ENCODE measurements at places on chromosomes 11 and 22.

- DNase-seq, result no peak
These were observed 38.2 kb downstream of the CD6 start for GRCh38 chr11:61009392-61010275.

GRCh38 chr22:22915670-22916035, 28.0 kb downstream of the IGLL5 start:
- DNase-seq, result no peak

DNA sequence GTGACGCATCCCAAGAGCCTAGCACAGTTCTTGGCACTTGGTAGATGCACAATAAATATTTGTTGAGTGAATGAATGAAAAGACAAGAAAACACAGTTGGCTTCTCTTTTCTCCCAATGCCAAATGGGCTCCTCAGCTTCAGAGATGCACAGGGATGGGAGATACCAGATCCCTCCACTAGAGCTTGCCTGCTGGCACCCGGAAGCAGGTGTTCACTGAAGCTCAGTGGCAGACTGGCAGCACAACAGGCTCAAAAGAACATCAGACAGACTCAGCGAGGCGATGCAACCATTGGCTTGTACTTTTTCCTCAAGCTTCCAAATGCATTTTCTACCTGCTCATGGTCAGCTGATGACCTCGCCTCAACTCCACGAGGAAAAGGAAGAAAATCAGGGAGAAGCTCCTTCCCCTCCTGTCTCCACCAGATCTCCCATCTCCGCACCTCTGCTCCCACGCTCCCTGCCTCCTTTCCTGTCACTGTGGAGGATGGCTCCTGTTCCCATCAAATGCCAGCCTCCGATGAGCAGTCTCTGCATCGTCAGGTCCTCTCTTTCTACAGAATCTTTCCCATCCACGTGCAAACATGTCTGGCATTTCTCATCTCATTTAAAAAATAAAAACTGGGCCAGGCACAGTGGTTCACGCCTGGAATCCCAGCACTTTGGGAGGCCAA, 5.8 kb downstream of the RAPSN start:
- DNase-seq, result no peak

DNA sequence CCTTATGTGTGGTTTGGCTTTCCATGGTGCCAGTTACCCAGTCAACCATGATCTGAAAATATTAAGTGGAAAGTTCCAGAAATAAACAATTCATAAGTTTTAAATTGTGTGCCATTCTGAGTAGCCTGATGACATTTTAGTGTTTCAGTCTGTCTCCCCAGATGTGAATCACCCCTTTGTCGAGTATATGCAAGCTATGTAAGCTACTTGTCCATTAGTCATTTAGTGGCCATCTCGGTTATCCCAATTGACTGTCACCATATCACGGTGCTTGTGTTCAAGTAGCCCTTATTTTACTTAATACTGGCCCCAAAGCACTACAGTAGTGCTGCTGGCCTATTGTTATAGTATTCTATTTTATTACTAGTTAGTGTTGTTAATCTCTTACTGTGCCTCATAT, 44.9 kb downstream of the ATG16L2 start:
- no peak for DNase-seq

GRCh38 chr22:33780531-33781136, 139.6 kb downstream of the LARGE1 start:
- no peak for DNase-seq

GRCh38 chr11:16879690-16880089, 134.5 kb downstream of the PLEKHA7 start:
- DNase-seq, result no peak

DNA sequence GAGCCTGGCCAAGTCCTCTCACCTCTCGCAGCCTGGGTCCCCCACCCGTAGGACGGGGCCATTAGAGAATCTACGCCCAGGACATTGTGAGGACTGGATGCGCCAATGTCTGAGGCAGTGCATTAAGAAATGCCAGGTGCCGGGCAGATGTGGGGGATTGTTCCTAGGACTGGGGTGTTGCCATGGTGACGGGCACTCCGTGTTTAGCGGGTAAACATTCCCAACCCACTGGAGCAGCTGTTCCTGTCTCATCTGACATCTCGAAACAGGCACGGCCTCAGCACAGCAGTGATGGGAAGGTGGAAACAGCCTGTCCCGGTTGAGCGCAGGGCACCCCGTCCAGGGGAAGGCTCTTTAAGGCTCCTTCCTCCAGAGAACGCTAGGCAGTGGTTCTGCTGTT, 99.6 kb upstream of the RTL6 start:
- peak; percentile 41 for DNase-seq

- no peak for DNase-seq
These were observed 32.9 kb downstream of the PPM1F start for GRCh38 chr22:21919526-21920307.

DNA sequence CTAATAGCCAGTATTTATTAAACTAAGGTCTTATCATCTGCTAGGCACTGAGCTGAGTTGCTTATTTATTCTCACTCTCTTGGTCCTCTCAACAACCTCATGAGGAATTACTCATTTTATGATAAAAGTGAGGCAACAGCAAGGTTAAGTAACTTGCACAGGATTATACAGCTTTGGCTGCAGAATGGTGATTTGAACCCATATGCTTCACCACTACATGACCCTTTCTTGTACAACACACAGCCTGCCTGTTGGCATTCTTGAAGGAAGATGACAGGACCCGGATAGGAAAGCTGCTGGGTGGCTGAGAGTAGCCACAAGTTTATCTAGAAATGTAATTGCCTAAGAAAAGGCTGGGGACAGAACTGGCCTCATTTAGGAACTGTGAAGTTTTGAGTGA, 5.3 kb upstream of the PARVA start:
- DNase-seq, result no peak

GRCh38 chr22:40007853-40008710, 13.3 kb downstream of the FAM83F start:
- no peak for DNase-seq

DNA sequence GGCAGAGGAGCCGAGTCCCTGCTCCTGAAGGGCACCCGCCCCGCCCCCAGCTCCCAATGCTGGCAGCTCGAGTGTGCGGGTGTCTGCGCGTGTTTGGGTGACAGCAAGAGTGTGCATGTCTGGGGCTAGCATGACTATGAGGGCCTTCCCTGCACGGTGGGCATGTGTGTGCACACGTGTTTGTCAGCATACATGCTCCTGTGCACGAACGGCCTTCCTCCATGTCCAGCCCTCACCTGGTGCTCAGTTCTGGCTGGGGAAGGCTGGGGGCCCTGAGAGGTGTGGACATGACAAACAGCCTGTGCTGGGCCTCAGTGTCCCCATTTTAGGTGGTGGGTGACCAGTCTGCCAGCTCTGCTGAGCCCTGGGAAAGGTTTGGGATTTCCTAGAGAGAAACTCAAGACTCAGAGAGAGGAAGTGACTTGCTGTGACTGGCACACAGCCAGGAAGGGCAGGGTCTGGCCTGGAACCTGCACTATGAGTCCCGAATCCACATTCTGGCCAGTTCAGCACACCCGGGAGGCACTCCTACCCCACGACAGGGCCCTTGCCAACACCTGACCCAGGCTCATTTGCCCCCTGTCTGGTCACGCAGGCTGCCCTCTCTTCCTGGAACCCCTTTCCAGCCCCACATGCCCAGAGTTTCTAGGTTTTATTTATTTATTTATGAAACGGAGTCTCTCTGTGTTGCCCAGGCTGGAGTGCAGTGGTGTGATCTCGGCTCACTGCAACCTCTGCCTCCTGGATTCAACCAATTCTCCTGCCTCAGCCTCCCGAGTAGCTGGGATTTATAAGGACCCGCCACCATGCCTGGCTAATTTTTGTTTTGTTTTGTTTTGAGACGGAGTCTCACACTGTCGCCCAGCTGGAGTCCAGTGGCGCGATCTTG, 3.3 kb upstream of the SHISA8 start:
- peak; percentile 67 for DNase-seq

DNA sequence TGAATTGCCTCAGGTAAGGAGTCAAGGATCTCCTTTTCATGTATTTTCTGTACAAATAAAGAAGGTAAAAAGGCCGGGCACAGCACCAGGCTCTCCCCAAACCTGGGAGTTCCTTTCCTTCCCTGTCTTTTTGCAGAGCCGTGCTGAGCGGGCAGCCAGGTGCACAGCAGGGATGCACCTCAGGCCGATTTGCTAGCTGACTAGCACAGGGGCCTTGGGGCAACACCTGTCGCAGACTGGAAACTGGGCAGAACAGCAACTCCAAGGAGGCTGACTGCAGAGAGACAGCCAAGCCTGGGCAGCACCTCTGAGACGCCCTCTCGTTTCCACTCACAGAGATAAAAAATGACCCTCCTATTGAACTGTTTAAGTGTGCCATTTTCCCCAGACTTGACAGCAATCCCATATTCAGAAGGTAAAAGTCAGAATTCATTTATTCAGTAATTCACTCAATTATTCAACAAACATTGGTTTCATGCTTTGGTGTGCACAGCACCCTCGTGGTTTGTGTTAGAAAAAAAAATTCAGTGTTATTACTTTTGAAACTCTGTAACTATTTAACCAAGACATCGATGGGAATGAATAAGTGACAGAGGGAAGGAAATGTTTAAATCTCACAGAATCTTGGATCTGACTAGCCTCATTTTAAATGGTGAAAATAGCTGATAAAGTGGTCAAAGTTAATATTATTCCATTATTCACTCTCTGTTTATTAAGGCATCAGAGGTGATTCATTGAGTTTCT, 120.9 kb downstream of the GALNT18 start:
- no peak for DNase-seq

- DNase-seq, result no peak
These were observed 27.7 kb downstream of the RTN4R start for GRCh38 chr22:20240447-20240764.

DNA sequence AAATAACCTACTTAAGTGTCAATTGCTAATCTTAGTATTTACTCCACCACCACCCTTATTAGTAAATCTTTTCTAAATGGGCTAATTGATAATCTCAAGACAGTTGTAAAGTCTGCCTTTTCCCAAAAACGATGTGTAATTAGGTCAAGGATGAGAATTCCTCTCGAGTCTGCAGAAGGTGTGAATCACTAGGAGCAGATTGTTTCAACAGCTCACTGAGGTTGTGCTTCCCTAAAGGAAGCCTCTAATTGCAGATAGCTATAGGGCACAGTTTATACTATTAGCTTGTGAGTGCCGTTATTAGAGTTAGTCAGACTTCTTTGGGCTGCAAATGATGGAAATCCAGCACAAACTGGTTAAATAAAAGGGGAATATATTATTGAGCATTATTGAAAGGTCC, 84.9 kb downstream of the C11orf91 start:
- DNase-seq, result no peak

GRCh38 chr11:124301548-124301947, 12.2 kb downstream of the OR8D1 start:
- no peak for DNase-seq

DNA sequence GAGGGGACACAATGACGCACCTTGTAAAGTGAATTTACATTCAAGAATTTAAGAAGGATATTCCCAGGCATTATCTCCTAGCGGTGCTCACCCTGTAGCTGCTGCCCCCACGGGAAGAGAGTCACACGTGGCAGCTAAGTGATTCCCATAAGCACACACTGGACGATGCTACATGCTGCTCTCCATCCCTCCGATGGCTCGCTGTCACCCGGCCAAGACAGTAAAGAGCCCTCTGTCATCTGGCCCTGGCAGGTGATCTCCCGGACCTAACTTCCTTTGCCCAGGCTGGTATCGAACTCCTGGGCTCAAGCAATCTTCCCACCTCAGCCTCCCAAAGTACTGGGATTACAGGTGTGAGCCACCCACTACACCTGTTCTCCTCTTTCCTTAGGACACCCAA, 39.9 kb upstream of the IGSF9B start:
- DNase-seq, result no peak

GRCh38 chr11:73187854-73188253, 30.2 kb upstream of the P2RY2 start:
- DNase-seq, result no peak

DNA sequence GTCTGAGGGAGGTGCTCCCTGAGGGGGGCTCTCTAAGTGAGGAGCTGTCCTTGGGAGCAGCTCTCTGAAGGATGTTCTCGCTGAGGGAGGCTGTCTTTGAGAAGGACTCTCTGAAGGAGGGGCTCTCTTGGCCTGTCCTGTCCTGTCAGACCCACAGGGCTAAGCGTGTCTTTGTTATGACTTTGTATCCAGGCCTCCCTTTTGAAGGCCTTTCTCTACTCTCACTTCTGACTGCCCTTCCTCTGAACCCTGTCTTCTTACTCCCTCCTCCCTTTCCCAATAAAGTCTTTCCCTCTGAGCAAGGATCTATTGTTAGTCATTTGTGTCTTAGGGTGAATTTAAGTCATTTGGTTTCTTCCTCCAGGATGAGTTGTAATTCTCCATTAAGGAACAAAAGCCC, 330.1 kb upstream of the PLET1 start:
- DNase-seq, result no peak

DNA sequence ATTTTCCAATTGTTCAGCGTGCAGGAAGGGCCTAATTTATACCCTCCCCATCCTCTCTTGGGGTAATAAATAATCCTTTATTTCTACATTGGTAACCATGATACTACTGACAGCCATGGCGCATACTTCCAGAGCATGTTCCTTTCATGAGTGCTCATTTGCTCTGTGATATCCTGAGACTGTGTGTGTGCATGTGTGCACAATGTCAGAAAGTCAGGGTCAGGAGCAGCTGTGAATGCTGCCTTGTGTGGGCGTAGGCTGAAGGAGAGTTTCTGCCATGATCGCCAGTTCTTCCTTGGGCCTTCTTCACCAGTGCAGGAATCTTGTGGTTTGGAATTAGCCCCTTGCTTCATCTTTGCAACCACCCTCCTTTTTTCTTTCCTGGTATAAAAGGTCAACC, 10.2 kb downstream of the TUBA8 start:
- DNase-seq, result no peak

DNA sequence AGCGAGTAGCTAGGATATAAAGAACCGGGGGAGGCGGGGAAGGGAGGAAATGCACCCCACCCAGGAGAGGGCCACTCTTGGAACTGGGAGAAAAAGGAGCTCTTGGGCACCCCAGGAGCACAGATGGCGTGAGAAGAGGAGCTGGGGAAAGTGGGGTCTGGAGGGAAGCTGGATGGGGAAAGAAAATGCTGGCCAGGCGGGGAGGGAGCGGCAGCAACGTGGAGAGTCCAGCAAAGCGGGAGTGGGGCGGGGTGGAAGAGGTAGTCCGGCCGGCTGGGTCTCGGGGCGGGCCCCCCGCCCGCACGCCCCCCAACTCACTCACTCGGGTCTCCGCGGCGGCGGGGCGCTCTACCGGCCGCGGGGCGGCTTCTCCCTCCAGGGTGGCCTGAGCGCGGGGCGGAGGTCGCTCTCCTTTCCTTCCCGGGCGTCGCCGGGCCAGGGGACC, 522 bp downstream of the TOB2 start:
- no peak for DNase-seq
